CD4-positive, alpha-beta T cell treated with Interleukin-17A for 4 hours (primary cell): ENCODE measurements at places on chromosomes 12 and 14.

DNA sequence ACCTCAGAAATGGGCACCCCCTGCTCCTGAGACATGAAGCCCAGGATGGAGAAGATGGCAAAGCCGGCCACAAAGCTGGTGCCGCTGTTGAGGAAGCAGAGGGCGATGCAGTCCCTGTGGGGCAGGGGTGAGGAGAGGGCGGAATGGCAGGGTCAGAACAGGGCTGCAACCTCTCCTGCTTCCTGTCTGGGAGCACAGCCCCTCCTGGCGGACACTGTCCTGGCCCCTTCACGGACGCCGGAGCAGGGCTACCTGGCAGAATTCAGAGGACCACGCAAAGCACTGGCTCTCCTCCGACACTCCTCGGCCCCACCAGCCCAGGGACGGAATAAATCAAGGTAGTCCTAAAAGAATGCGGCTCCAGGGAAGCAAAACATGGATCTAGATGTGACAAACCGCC lies 12.4 kb upstream of the SLC6A12 start:
- DNase-seq: no peak

DNA sequence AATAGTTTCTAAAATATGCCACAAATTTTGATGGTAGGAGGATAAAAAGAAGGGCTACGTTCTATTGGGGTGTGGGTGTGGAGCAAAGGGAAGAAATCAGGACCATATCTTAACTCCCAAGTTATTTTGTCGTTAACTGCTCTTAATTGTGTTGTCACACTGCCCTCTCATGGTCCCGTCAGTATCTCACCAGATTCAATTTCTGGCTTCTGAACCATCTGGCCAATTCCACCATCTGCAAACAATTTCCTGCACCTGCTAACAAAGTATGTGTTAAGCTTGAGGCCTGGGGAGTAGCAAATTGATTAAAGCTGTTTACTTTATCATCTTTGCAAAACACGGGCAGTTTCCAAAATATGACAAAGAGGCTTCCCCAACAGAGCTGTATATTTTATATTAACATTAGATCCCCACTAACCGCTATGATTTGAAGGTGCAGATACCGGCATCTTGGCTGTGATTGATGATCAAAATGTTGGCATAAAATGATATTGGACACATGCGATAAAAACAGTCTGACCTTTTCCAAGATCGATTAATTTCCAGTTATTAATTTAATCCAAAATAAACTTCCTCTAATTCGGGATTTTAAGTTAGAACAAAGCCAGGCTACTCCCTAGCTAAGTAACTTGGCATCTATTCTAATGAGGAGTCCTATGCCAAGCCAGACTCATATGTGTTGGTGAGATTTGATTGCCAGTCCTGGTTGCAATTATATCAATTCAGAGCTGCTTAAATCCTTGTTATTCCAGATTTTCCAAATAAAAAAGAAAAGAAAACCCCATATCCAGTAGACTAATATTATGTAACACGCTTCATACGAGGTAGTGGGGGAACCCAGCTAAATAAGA lies 6.9 kb upstream of the DNM1L start:
- DNase-seq: no peak

DNA sequence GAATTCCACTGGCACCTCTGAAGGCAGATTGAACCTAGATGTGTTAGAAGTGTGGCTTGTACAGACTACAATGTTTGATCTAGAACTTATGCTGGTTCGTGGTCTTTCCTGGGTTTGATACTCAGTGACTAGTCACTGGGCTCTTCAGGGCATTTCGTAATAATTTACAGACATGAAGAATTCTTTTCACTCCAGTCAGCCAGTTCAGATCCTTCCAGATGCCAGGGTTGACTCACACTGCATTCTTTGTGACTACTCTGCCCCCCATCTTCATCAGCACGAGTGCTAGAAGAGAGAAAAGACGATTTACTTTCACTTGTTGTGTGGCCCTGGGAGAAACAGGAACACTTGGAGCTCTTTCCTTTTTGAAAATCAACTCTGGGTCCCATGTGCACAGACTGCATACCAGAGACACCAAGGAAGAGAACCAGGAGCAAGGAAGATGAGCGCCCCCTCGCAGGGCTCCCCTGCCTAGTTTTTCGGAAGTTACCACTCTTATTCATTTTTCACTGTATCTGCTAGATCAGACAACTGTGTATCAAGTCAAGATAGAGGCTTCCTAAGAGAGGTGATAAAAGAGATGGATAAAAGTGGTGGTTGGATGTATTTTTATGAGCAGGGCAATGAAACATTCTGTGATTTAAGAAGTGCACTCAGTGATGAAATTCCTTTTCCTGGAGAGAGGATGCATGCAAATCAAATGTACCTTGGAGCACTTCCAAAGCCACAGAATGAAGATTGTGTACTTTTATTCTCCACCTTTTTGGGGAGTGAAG lies 33.5 kb upstream of the EVL start:
- DNase-seq: no peak

GRCh38 chr14:32073537-32074189 lies 3.4 kb upstream of the ARHGAP5 start:
- DNase-seq: peak; percentile 70

DNA sequence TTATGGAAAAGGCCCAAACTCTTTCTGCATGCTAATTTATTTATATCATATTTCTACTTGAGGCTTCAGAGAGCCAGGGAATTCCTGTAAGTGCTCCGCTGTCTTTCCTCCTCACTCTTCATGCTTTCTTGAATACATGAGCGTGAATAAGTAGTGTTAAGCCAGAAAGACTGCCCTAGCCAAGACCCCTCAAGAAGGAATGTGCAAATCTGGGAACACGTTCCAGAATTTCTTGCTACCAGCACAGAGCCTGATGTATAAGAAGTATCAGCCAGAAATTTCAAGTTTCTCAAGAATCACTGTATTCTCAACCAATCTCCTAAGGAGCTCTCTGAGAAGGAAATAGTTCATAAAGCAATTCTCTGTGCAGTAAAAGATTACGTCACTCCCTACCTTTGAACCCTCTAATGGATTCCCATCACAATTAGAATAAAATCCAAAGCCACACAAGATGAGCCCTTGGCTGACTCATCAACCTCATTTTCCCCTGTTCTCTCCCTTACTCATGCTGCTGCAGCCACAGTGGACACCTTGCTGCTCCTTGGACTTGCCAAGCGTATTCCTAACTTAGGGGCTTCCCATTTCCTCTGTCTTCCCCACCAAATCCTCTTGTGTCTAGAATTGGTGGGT lies 6.9 kb upstream of the TSPAN8 start:
- no peak for DNase-seq

DNA sequence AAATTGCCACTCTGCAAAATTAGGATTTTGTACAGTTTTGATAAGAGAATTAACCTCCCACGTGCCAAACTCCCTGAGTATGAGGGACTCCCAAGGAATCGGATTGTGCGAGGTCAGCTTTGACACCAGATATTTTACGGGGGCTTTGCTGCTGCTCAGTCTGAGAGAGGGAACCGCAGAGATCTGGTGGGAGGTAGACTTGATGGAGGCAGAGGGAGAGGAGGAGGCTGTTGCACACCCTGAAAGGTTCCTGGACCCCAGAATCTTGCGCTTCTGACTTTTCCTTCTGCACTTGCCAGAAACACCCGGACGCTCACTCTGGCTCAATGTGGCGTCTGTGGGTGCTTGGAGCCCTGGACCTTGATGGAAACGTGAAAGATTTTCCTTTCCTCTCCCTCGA lies 83.9 kb downstream of the PAPOLA start:
- DNase-seq: no peak

DNA sequence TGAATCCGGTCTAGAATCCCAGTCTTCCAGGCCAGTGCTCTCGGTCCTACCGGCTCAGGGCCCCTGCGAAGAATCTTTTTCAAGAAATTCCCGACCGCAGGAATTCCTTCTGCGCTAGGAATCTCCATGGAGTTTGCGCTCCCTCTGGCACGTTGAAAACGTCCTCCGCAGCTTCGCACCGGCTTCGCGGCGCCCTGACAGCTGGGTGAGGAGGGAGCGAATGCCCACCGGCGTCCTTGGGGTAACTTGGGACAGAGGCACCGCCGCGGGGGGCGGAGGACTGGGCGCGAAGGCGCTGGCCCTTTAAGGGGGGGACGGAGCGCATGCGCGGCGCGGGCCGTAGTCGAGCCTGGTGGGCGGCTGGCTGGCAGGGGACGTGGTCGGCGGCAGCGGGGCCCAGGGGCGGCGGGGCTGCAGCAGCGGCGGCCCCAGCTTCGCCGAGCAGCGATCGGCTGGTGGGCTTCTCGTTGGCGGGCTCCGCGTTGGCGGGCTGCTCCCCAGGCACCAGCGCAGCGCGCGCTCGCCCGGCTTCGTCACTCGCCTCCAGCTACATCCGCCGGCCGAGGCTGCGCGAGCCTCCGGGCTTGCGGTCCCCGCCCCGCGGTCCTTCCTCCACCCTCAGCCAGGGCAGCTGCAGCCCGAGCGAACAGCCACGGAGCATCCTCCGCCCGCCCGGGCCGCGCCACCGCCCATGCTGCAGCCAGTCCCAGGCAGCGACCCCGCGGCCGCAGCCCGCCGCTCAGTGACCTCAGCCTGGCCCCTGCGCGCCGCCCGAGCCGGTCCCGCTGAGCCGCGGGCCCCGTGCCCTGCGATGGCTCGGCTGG lies at the start of gene VASH1:
Gene VASH1, plus strand, starts transcription at position 333 of the 824 bp plus-strand sequence. CDS start 1,354 bp downstream, outside the sequence.
- peak; percentile 63 for DNase-seq

GRCh38 chr12:49813131-49813530 lies 15.1 kb downstream of the NCKAP5L start:
- no peak for DNase-seq

GRCh38 chr12:95473231-95473883 lies 595 bp upstream of the METAP2 start:
- DNase-seq: peak; percentile 57

DNA sequence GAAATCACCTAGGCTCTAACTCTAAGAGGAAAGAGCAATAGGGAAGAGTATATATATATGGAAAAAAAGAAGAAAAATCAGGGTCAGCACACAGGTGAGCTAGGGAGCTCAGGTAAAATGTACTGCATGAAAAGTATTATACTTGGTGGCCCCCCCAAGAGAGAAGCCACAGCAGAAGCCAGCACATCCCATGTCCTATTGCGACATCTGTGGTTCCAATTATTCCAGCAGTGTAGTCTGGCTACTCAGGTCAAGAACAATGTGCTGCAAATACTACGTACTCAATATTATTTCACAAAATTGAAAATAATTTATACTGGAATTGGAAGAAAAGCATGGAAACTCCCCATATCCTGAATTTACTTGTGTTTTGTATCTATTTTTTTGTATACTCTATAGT lies 85.5 kb downstream of the CEP83 start:
- DNase-seq: no peak

DNA sequence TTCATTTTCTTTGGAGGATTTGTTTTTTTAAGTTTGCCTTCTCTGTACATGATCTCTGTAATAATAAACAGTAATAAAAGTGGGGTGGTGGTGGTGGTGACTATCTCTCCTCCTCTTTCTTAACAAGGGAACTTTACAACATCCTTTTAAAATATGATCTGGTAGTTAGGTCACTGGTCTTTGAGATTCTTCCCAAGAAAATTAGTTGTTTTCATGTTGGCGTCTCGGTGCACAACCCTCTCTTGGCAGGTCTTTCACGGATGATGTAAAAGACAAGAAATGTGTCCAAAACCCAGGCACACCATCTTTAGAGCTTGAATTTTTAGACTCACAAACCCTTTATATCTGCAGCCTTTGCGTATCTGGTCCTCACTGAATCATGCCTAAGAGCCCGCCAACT lies 488.5 kb upstream of the TBX3 start:
- no peak for DNase-seq

- no peak for DNase-seq
Observed at GRCh38 chr12:89064780-89065179, 287.5 kb downstream of the DUSP6 start.

DNA sequence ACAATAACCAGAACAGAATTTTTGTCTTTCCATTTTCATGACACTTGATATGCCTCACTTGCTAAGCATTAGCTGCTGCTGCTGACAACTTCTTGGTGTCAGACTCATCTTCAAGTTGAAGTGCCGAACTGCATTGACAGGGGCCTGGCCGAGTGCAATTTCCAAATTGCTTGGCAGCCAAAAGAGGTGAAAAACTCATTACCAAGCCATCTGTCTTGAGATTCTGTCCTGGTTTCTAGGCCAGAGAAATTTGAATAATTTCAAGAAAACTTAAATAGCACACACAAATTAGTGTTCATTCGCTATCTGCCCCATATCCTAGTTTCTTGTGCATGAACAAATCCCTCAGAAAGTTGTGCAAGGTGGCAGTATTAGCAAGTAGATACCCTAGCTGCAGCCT lies 165.3 kb upstream of the RASSF8 start:
- DNase-seq: no peak

DNA sequence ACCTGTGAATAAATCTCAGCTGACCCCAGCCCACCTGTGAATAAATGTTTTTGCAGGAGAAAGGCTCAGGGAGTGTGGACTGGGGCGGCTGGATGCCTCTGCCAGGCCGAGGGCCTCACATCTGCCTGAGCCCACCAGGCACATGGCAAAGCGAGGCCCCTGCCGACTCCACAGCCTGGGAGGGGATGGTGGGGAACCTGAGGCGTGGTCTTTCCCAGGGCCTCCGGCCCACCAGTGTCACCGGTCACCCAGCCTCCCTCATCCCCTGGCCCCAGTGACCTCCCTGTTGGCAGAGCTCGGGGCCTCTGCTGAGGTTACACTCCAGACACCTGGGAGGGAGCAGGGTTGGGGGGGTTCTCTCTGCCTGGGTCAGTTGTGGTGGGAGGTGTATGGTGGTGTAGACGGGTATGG lies 8.2 kb downstream of the NOC4L start:
- DNase-seq: no peak

- DNase-seq: no peak
Observed at GRCh38 chr12:32534698-32535097, 135.3 kb downstream of the FGD4 start.

DNA sequence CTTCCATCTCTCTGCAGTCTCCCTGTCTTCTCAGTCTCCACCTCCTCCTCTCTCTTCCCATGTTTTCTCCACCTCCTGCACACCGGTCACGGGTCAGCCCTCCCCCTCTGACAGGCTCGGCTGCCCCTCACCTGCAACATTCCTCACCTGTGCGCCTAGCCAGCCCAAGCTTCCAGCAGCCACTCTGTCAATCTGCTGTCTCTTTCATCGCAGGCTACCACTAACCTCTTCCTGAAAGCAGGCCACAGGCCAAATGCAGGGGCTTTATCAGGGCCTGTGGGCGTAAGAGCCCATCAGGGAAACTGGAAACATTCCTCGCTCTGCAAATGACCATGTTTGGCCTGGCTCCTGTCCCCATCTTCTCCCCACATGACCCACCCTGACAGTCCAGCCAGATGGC lies 34.5 kb downstream of the CMKLR1 start:
- DNase-seq: no peak

DNA sequence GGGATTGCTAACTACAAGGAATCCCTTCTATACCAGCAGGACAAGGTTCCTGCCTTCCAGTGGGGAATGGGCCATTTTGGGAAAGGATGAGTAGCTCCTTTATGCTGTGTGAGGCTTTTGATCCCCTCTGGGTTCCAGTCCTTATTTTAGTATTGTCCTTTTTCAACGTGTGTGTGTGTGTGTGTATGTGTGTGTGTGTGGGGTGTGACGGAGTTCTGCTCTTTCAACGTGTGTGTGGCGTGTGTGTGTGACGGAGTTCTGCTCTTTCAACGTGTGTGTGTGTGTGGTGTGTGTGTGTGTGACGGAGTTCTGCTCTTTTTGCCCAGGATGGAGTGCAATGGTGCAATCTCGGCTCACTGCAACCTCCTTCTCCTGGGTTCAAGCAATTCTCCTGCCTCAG lies 27.4 kb downstream of the RAB35 start:
- no peak for DNase-seq
